ENCODE measurements at places on chromosomes 2 and 18.

DNA sequence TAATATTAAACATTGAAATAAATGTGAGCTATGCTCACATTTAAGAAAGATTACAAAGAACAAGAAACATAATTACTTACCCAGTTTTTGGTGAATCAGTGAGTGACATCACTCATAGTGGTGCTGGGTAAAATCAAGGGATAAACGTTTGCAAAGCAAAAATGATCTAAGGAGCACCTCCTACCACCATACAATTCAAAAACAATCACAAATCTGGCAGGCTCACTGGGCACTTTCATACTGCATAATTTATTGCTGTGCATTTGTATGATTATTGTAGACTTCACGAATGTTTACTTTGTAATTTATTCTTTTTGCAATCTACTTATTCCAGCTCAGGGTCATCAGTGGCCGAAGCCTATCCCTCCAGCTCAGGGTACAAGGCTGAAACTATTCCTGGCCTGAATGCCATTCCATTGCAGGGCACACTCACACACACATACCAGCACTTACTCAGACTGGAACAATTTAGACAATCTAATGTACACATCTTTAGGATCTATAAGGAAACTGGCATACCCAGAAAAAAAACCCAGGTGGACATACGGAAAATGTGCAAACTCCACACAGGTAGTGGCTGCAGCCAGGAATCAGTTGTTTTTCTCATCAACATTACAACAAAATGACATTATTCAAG is 34.4 kb downstream of the AFTPH start:
- no peak for DNase-seq

DNA sequence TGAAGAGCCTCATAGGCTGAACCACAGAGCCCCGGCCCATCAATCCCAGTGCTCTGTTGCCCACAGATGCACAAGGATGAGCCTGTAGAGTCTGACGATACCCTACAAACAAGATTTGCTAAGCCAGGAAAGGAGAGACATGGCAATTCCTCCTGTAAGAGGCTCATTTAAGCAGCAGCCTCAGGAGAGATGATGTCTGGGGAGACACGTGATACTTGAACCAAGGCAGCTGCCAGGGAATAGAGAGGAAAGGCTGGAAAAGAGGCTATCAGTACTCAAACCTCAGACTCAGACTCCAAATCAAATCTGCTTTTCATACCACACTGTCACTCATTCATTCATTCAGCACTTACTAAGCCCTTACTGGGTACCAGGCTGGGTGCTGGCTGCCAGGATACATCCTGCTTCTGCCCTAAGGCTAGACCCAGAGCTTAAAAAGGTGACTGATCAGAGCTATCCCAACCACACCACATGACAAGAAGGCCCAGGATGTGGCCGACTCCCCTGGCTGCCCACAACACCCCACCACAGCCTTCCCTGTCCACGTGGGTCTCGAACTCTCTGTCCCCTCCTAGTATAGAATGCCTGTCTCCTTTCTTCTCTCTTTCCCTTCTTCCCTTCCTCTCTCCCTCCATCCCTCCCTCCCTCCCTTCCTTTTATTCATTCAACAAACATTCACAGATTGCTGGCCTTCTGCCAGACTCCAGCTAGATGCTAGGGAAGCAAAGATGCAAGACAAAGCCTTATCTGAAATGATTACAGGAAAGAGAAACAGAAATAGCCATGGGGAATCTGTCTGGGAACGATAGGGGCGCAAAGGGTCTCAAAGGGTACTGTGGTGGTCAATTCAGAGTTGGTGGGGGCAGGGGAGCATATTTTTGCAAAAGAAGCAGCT is 23.4 kb upstream of the KCNK3 start:
- DNase-seq: no peak

GRCh38 chr2:161101406-161101805 is 58.8 kb upstream of the TANK start:
- DNase-seq: no peak

DNA sequence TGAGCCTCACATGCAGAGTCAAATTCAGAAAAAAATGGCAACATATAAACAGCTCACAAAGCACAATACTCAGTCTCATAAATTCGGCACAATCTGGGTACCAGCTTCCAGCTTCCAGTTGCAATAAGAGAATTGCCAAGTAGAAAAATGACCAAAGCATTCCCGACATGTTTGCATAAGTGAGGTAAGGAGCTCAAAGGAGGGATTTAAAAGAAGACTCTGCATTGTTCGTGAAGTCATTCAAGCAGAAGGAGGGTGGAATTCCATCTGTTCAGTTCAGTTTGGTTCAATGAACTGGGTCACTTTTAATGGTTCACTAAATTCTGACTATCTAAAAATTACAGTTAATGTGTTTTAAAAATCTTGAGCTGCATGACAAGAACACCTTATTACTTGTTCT is 106.7 kb upstream of the KLHL14 start:
- DNase-seq: no peak

DNA sequence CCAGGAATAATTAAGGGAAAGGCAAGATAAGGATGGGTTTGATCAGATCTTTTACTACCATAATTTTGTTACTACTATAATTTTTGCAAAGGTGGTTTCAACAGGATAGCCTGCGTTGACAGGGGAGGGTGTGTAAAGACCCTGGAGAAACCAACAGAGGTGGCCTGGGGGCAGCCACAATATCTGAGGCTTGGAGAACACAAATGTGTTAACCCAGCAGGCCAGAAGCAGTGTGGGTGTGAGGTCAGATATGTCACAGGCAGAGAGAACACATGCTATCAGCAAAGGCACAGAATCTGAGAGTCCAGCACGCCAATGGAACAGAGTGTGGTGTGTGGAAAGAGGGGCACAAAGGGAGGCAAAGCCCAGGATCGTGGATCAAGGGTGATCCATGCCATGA is 399.4 kb upstream of the TRIB2 start:
- DNase-seq: no peak

DNA sequence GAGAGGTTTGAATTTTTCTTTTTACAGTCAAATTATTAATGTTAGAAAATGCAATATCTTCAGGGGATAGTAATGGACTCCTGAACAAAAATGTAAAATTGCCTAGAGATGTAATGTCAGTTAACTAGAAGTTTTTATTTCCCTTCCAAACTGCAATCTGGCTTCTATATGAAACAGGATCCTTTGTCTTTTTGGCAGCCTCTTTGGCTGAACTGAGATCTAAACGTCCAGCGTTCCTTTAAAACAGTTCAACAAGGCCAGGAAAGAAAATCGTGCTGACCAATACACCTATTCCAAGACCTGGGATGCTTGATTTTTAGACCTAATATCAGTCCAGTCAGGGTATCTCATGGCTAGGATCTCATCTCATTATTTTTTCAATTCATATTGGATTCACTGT is 245.5 kb downstream of the FIGN start:
- no peak for DNase-seq

DNA sequence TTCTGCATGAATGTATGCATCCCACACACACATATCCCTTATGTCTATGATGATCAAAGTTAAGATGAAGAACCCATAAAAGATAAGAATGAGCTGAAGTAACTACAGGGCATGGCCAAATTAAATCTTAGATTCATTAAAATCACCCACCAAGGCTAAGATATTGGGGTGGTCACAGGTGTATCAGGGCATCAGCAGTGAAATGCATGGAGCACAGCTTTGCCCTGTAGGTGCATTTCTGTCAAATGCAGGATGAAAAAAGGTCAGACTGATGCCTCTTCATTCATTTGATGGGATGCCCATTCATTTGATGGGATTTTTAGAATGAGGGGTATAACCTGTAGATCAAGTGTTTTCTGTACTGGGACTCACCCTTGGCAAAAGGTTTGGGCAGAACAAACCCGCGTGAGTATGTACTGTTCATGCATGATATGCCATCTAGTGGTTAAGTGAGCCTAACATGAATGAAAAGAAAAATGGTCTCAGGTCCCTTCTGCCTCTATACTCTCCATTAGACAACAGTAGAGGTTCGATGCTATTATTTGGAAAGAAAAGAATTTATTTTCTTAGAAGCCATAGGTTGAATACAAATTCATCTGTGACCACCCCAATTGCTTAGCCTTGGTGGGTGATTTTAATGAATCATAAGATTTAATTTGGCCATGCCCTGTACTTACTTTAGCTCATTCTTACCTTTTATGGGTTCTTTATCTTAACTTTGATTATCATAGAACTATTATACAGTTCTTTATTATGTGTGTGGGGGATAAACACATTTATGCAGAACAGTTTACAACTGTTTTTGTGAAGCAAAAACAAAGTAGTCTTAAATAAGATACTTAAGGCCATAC is 43.2 kb upstream of the NOSTRIN start:
- DNase-seq: peak; percentile 49

DNA sequence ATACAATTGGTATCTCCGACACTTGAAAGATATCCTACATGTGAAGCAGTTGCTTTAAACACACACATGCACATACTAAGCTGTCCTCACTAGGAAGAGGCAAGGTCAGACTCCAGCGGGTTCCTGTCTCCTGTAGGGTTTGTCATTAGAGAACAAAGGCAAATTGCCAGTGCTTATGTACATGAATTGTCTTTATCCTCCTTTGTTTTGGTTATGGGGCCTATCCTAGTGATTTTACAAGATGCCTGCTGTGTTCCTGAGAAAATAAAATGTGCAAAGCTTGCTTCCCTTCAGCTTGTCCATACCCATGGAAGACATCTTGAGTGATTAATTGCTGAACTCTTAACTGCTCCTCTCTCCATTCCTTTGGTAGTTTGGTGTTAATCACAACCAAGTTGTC is 86.7 kb upstream of the SLC39A10 start:
- no peak for DNase-seq

- DNase-seq: peak; percentile 19
These were observed 1.5 kb downstream of the GAREM1 start for GRCh38 chr18:32469190-32469651.

- no peak for DNase-seq
These were observed 21.8 kb downstream of the COLEC12 start for GRCh38 chr18:478681-479080.

GRCh38 chr2:213995400-213996105 is 415.3 kb upstream of the VWC2L start:
- DNase-seq: no peak

GRCh38 chr2:239052798-239053665 is 205.1 kb downstream of the TWIST2 start:
- DNase-seq: no peak

DNA sequence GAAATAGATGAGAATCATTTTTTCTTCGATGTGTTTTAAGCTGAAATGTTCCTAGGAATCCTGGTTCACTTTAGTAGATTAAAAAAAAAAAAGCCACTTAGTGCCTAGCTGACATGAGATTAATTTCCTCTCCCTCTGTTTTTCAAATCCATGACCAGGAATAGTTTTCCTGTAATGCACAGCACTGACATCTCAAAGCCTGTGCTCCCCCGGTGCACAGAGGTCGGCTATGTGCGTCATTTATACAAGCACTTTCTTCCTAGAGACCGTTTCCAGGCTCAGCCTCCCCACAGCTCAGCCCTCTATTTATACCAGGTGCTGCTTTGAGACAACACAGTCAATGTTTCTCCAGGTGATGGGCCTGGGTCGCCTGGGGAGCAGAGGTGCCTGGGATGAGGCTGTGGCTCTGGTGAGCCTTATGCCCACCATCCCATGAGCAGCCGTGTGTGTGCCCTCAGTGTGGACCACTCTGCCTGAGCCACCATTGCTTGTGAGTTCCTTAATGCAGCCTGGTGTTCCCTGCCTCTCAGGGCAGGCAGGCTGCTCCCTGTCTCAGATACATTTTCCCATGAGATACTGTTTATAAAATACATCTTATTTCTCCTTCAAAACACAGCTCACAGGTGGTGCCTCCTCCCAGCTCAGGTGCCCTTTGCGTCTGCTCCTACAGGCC is 515.7 kb upstream of the HS6ST1 start:
- DNase-seq: no peak

GRCh38 chr2:85537600-85538506 is 1.1 kb upstream of the MAT2A start:
- DNase-seq: peak; percentile 65

- DNase-seq: no peak
These were observed 16.9 kb downstream of the DAW1 start for GRCh38 chr2:227888289-227888688.

DNA sequence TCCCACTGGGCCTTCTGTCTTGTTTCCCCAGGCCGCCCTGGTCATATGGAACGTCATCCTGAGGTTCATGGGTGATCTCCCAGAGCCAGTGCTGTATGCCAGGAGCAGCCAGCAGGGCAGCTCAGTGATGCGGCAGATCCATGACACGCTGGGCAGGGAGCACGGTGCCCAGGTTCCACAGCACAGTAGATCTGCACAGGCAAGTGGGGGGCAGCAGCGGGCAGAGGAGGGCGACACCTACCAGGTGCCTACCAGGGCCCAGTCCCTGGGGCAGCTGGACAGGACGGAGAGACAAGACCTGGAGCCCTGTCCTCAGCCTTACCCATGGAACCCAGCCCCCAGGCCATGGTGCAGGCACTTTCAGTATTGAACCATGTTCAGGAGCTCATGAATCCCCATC is 36.1 kb upstream of the GPR17 start:
- no peak for DNase-seq

DNA sequence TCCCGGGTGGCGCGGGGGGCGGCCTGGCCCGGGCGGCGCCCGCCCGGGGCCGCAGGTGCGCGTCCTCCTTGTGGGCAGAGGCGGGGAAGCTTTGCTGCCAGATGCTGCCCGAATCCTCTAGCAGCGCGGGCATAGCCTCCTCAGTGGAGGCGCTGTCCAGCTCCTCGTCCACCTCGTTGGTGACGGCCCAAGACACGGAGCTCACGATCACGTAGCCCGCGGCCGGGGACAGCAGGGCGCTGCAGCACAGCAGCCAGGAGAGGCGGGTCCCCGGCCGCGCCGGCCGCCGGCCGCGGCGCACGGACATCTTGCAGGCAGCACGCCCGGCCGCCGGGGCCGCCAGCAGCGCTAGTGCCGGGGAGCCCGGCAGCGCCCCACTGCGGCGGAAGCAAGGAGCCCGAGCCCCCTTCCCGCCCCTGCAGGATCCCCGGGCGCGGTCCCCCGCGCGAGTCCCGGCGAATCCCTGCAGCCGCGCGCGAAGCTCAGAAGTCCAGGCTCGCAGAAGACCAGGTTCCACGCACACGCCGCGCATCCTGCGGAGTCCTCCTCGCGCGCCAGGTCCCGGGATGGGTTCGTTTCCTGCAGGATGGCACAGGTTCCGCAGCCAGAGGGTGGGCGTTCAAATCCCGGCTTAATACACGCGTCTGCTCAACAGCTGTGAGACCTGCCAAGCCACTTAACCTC is at the start of gene CREG2:
TSS of gene CREG2 (minus strand) at position 353 of the 684 bp plus-strand sequence. CDS start at position 307, 46 bp downstream.
- no peak for DNase-seq

DNA sequence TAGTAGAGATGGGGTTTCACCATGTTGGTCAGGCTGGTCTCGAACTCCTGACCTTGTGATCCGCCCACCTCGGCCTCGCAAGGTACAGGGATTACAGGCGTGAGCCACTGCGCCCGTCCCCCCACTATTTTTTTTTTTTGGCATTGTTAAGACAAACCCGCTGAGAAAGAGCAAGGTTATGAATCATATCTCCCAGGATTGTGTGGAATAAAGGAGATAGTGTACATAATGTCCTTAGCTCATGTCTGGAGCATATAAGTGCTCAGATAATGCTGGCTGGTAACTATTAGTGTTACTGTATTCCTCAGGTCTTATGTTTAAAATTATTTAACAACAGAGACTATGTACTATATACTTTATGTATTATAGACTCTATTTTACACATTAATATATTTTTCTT is 36.0 kb downstream of the TTC27 start:
- no peak for DNase-seq

- DNase-seq: no peak
These were observed 54.2 kb downstream of the TSN start for GRCh38 chr2:121809607-121810006.

GRCh38 chr2:145235312-145235711 is 715.4 kb upstream of the ZEB2 start:
- DNase-seq: no peak
